GM12878 (cell line): ENCODE measurements at places on chromosomes 7 and 10.

DNA sequence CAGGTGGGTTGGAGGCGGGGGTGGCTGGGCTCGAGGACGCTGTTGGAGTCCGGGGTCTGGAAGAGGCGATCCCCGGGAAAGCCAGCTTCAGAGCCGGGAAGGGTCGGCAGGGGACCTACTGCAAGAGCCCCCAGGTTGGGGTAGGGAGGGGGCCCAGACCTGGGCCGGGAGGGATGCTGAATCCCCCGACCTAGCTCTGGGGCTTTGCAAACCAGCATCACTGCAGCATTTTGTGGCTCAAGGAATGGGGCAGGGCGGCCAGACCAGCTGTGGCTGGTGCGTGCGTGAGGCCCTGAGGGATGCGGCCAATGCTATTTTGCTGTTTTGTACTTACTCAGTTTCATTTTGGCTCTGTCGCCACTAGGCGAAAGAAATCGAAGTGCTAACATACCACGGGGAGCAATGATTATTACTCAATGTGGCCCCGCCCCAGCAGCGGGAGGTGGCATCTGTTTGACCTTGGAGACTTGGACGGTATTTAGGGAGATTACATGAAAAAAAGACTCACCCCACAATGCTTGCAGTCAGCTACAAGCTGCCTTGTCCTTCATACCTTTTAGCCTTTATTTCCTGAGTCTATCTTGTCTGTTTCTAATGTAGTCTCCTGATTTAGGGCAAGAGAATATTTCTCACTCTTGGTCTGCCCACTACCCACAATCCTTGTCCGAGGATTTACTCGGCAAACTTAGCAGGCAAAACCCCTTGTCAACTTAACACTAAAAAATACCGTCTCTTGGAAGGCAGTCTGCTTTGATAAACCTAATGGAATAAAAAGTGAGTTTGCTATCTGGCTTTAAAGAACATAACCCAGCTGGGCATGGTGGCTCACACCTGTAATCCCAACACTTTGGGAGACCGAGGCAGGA lies 16.2 kb downstream of the HSPB1 start:
- DNase-seq, result peak; percentile 64

- no peak for DNase-seq
Observed at GRCh38 chr7:28142650-28143049, 37.9 kb downstream of the JAZF1 start.

- peak; percentile 63 for DNase-seq
Observed at GRCh38 chr10:87860156-87860795, 3.1 kb downstream of the KLLN start.

DNA sequence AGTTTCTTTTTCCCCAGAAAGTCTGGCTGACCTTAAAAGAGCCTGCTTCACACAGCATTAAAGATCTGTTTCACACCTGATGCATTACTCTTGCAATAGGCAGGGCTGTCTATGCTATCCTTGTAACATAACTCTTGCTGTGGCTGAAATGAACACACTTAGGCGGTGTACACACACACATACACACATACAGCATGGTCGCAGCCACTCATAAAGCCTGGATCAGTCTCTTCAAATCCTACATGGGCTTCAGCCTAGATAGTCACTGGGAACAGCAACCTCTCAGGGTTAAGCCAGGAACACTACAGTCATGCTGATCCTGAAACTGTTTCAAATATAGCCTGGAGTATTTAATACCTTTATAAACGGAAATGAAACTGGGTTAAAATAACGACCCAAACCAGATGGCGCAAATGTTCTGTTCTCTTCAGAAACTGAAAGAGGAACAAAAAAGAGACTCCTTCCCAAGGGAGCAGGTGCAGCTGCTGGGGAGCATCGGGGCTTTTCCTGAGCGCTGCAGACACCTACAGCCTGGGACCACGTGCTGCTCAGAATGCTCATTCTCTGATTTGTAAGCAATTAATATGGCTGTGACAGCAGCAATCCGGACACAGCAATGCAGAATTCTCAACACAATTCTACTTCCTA lies 61.0 kb upstream of the SFMBT2 start:
- DNase-seq, result peak; percentile 98

GRCh38 chr7:36784991-36785940 lies 61.0 kb upstream of the AOAH start:
- DNase-seq, result peak; percentile 61

GRCh38 chr10:17038627-17039026 lies 91.0 kb downstream of the CUBN start:
- DNase-seq, result no peak

DNA sequence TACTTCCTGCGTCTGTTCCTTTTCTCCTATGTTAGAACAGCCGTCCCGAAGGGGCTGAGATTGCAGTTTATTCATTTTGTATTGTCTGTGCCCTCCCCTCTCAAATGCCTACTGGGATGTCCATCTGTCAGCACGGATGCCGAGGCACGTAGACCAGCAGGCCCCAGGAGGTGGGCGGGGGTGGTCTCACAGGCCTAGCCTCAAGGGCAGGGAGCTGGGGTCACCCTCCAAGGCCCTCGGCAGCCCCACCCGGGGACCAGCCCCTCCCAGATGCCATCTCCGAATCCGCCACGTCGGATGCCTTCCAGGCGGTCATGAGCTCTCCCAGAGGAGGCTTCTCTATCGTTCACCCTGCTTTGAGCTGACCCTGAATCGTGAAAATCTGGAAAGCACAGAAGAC lies 59.7 kb downstream of the ELFN1 start:
- no peak for DNase-seq

GRCh38 chr10:114905450-114905849 lies 32.5 kb upstream of the TRUB1 start:
- DNase-seq, result no peak

DNA sequence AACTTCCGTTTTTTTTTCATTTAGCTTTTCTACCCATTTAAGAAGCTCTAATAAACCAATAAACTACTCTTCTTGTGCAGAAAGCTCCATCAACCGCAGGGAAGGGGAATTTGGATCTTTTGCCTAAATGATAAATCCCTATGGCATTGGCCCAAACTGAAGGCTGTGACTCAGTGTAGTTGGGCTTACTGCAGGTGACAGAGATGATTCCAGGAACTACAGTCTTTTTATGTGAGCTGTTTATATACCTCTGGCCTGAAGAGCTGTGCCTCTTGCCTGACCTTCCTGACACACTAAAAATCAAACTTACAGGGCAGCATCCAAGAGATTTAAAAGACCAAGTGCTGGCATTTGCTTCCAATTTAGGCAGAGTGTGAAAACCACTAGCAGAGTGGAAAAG lies 25.2 kb downstream of the ABCB1 start:
- DNase-seq, result no peak

- no peak for DNase-seq
Observed at GRCh38 chr7:94375691-94376090, 19.0 kb upstream of the COL1A2 start.

DNA sequence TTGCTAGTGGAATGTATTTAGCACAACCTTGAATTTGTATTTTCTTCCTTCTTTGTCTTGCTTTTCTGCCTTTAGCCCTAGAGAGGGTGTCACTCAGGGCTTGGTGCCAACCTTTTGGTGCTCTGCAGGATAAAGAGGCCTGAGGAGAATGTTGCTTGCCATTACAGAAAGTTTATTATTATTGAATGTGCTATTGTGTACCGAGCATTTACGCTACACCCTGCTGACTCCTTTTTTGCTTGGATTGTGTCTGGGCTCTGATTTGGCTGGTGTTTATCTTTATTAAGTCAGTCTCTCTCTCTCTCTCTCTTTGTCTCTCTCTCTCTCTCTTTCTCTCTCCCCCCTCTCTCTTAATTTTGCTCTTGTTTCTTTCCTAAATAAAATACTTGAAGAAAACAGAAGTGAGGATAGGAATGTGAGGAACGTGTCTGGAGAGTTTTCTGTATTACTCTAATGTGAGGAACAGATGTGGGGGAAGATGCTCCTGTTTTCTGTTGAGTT lies 284.4 kb upstream of the PHYHIPL start:
- DNase-seq, result no peak

DNA sequence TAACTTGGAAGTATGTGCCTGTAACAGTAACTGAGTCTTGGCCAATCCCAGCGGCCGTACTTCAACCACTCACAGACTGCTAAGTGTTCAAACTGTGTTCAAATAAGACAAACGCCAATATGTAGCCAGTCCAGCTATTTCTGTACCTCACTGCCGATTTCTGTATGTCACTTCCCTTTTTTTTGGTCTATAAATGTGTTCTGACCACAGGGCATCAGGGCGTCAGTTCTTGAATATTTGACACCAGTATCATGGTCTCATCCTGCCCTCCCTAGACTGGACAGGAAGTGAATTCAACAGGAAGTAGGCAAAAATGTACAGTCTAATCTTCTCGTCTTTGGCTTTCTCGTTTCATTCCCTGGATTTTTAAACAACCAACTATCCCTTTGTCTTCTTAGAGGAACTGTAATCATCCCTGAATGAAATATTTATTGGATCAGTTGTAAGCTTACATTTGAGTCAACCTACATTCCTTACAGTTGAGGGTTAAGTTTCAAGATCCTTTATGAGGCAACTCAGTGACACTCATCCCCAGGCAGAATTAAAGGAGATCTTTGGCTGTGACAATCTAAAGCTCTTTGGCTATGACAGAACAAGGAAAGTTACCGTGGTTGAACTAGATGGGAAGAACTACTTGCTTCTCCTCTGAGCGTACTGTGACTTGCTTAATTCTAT lies 232.7 kb downstream of the NSUN6 start:
- no peak for DNase-seq

DNA sequence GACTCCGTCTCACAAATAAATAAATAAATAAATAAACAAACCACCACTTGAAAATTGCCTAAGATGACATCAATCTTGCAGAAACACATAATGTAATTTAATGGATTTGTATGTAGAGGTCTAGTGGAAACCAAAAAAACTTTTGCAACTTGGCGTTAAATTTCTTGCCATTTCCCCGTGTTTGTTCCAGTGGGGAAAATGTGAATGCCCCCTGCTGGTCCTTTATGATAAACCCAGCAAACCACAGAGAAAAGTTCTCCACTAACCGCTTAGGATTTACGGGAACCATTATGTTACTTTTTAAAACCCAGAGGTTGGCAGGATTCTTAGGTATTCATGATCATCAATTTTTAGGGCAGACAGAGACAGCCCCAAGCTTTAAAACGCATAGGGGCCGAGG lies 32.5 kb downstream of the LAMB4 start:
- no peak for DNase-seq

- DNase-seq, result no peak
Observed at GRCh38 chr10:12690525-12691126, 310.9 kb downstream of the CCDC3 start.

DNA sequence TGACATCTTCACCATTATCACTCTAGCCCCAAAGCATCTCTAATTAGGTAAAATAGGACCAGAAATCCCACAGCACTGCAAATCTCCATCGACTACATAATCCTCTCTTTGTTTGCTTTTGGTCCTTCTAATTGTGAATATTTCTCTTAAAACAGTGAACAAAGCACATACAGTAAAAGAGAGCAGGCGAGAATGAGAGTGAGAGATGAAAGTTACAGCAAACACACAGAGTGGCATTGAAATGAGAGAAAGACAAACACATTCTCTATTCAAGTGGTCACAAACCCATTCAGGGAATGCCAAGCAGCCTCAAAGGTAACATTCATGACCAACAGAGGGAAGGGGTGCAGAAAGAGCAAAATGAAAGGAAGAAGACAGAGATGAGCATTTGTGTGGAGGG lies 109.8 kb upstream of the PTN start:
- no peak for DNase-seq

DNA sequence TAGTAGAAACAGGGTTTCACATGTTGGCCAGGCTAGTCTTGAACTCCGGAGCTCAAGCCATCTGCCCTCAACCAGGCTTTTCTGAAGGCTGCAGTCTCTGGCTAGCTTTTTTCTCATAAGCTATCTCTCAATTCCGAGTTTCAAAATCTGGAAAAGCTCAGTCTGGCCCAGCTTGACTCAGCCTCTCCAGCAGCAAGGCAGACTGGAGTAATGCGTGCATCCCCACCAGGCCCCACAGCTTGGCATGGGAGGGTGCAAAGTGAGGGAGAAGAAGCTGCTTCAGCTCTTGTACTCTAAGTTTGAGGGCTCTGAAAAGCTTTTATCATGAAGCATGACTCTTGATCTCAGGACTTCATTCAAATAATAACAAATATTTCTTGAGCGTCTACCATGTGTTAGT lies 4.8 kb downstream of the DHTKD1 start:
- DNase-seq, result no peak

DNA sequence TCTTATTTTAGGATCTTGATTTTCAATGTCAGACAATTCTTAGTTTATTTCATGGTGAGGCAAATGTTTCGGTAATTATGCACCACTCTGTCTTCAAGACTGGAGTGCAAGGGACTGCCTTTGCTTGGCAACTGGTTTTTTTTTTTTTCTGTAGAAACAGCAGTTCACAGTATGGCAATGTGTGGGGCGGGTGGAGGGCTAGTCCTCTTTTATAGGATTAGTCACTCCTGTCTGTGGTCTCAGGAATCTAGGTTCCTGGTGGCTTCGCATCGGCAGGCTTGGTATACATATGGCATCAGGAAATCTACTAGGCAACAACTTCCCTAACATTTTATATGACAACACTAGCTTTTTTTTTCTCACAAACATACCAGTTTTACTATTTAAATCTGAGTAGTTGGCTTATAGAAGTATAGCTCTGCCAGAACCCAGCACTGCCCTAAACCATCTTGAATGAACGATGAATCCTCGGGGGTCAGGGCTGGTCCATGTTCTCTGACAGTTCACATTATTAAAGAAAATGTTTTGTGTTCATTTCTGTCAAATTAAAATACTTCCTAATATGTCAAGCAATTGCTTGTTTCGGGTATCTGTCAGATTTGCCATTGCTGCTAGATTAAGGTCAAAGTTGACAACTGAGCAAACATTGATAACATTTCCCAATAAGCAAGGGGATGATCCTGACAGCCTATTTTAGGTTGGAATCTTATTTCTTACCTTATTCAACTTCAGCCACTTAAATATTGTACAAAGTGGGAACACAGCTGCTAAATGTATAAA lies 289.7 kb upstream of the VSTM2A start:
- no peak for DNase-seq

GRCh38 chr10:86102451-86102850 lies 264.1 kb downstream of the GRID1 start:
- no peak for DNase-seq

DNA sequence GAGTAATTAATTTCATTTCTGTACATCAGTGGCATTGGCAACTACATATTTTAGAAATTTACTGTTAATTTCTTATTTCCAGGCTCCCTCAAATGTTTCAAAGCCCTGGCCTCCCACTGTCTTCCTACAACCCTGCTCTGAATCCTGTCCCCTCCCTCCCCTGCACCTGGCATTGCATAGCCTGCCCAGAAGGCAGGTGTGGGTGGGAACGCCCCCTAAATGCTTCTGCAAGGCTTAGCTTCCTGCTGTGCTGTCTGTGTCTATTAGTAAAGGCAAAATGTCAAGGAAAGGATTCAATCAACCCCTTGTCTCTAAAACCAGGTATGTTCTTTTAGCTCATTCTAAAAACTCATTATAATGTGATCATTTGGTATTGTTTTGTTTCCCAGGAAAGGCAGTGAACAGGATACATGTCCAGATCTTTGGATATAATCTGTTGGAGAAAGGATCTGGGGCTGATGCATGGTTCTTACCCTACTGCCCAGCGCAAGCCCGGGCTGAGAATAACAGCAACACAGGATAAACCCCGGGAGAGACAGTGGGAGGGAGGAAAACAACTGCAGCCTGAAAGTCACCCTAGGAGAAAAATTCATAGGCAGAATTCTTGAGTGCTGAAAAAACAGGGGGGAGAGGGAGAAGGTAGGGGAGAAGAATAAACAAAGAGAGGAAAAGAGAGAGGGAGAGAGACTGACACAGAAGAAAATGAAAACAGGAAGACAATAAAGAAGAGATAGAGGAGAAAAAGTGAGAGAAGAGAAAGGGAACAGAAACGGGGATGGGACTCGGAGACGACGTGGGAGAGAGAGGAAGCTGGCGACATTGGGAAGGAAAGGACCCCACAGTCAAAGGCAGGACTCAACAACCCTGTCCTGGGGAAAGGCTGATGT lies 589 bp downstream of the ZNF488 start:
- DNase-seq, result no peak

GRCh38 chr10:23015021-23015707 lies 80.2 kb upstream of the MSRB2 start:
- peak; percentile 72 for DNase-seq
